ENCODE measurements at places on chromosomes 6 and 20.

DNA sequence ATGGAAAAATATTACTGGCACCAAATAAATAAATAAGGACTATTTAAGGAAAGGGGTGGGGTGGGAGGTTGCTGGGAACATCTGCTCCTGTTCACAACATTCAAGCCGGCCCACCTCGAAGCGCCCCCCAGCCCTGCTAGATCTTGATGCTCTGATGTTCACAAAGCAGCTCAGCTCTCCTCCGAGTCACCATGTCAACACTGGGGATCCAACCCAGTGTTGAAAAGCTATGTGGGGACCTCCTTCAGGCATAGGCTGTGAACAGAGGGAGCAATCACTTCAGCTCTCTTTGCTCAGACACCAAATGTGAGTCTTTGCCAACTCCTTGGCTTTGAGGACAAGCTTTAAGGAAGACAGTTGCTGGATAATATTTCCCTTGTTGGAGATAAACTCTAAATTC, 176.8 kb upstream of the NT5E start:
- no peak for DNase-seq

GRCh38 chr6:13581700-13582229, 7.4 kb downstream of the SIRT5 start:
- DNase-seq: no peak

DNA sequence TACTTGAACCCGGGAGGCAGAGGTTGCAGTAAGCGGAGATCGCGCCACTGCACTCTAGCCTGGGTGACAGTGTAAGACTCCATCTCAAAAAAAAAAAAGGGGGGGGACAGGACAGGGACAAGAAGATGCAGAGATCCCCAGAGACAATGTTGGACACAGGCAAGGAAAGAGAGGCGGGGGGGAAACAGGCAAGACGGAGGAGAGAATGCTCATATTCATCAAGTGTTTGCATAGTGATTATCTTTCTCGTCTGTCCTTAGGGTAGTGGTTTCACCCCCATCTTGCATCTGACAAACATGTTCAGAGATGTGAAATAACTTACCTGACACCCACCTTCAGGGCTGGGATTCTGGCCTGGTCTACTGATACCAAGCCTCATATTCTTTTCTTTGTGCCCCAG, 29.0 kb downstream of the CHMP4B start:
- DNase-seq: no peak

DNA sequence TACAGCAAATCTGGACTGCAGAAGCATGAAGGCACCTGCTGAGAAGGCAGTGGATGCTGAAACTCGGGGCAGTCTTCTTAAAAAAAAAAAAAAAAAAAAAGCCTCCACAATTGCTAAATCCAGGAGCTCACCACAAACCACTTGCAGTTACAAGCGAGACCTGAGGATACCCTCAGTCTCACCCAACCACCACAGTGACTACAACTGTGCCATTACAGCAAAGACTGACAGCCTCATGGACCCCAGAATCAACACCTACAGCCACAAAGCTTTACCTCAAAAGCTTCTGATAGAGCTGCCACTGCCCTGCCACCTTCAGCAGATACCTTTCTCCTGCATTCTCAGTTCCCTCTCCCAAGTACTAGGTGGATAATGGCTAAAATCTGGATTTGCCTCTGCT, 9.0 kb downstream of the COL21A1 start:
- DNase-seq: no peak

- DNase-seq: no peak
Observed at GRCh38 chr20:19692685-19693119, 65.4 kb upstream of the RIN2 start.

DNA sequence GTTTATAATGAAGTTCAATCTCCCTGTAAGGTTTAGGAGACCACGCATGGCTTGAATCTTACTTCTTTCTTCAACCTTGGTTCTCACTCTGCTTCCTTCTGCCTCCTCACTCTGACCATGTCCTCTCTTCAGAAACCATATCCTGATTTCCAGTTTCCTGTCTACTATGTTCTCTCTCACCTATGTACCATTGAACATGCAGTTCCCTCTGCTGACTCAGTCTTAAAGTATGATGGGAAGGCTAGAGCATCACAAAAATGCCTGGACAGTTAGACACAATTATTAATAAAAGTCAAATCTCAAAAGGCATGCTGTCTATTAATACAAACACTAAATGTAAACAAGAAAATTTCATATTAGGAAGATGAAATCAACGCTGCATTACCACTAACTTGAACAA, 151.6 kb downstream of the PRKN start:
- DNase-seq: no peak

- no peak for DNase-seq
Observed at GRCh38 chr20:63176427-63177133, 39.4 kb downstream of the YTHDF1 start.

DNA sequence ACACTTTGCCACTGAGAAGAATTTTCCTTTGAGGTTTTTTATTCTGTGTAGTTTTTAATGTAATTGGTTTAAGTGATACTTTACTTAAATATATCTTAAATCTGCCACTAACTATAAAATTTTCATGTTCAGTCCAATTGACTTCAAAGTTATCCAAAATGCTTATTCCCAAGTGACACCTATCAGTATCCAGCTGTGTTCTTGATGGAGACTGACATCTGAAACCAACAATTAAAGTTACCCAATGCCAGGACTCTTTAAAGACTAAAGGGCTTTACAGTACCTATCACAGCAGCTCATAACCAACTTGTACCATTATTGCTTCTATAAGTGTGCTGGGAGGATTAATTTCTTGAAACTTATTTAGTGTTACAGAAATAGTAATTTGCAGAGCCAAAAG, 13.8 kb upstream of the EYA4 start:
- no peak for DNase-seq

DNA sequence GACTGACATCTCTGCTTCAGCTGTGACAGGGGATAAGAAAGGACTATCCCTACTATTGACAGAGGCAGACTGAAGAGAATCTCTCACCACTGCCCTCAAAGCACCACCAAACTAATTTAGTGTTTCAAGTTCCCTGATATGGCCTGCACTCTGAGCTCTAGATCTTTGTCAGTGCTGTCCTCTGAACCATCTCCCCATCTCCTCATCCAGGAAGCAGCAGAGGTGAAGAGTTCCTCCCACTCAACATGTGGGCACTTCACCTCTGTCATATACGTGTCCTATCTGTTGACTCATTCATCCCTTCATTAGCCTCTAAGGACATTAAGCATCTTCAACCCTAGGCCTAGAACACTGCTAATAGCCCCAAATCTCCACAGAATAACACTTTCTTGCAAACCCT, 14.1 kb downstream of the FAM210B start:
- DNase-seq: no peak

GRCh38 chr6:21402368-21402767, 191.2 kb upstream of the SOX4 start:
- no peak for DNase-seq

GRCh38 chr20:43372051-43372450, 85.6 kb upstream of the SRSF6 start:
- DNase-seq: no peak
